ENCODE measurements at places on chromosomes 6 and 20.

DNA sequence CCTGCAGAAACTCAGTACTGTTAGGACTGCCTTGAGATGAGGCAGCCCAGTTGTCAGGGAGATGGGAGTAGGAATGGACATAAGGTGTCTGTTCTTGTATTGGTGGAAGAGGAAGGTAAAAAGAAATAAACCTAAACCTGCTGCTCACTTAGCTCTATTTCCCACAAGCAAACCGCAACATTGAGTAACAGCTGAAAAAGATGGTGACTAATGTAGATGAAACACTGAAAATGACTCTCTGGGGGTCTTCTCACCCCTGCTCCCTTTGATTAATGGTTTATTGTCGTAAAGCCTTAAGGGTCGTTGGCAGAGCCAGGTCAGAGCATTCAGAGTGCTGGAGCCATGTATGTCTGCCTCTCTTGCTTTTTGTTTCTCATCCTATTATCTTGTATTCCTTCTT, 87.5 kb downstream of the FOXO3 start:
- DNase-seq = no peak

GRCh38 chr6:163815796-163816195, 401.3 kb downstream of the QKI start:
- no peak for DNase-seq

DNA sequence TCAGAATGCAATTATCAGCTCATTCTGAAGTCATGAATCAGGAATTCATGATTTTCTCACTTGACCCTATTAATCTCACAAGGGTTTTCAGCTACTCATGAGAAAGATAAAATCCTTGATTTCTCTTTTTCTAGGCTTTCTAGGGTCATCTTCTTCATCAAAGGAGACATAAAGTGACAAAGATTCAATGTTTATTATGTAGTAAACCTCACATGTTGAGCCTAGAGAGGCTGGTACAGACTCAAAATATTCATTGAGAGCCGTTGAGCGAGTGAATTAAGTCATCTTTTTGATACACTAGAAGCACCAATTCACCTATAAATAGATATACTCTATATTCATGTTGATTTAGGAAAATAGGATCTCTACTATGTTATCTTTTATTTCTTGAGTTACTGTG, 104.8 kb upstream of the TRAF3IP2 start:
- DNase-seq = no peak

- no peak for DNase-seq
Measured at GRCh38 chr6:146484411-146484810, 59.2 kb upstream of the RAB32 start.

DNA sequence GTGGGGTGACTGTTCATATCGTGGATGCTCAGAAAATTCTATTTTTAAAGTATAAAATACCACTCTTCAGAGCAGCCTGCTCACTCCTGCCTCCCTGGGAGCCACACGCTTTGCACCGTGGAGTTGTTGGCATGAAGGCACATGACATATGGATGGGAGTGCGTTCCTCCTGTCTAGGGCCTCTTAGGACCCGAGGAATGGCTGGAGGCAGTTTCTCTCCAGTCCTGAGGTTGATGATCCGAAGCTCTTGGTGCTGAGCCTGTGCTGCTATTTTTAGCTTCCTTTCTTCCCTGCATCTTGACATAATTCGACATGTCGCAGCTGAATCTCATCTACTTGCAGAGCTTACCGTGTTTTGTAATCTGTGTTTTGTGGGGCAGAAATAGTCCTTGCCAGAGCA, 73.9 kb downstream of the PHACTR3 start:
- DNase-seq = no peak

- DNase-seq = no peak
Measured at GRCh38 chr6:82914511-82914910, 151.1 kb downstream of the UBE3D start.

GRCh38 chr20:8983478-8984345, 85.2 kb upstream of the PLCB4 start:
- DNase-seq = no peak

DNA sequence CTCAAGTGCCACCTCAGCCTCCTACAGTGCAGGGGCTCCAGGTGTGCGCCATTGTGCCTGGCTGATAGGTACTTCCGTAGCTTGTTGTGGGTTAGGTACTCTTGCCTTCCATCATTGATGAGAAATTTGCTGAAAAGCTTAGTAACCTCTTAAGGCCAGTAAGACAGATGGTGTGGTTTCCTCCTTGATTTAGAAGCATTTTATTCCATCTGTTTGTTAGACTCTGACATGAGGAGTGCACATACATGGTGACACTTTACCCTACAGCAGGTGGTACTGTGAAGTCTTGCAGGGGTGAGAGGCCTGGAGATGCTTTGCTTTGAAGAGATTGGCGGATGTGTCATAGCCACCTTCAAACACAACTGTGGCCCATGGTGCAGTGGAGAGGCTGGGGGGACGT, 14.8 kb upstream of the MTG2 start:
- DNase-seq = no peak
